Naive thymus-derived CD8-positive, alpha-beta T cell (primary cell): ENCODE measurements at places on chromosomes 7 and 10. TPM values are rescaled to one million over a fixed set of nuclear protein-coding genes. Genes with fewer than 3 reads are reported as not detected.

DNA sequence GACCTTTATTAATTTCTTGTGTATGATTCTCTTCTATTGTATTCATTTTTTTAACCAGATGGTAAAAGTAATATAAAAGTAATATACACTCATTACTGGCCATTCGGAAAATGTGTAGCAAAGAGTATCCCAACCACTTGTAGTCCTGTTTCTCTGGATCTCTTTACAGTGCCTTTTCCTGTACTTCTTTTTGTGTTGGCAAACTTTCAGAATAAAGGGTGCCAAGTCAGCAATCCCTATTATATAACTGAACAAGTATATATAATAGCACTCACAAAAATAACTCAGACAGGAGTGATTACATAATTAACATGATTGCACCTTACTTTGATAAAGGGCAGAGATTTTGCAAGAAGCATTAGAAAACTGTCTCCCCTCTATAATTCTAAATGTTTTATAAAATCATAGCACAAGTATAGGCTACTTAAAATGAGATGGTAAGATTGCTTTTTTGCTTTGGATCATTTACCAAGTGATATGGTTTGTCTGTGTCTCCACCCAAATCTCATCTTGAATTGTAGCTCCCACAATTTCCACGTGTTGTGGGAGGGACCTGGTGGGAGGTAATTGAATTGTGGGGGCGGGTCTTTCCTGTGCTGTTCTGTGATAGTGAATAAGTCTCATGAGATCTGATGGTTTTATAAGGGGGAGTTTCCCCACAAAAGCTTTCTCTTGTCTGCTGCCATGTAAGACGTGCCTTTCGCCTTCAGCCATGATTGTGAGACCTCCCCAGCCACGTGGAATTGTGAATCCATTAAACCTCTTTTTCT is 41.5 kb upstream of the EPC1 start:
- H3K36me3 ChIP-seq, result no peaks in the 10 kb centered on the region
- no peaks in the 10 kb centered on the region for H3K27me3 ChIP-seq
- no peak for DNase-seq
- no peak overlapping the region for H3K4me3 ChIP-seq
- no peak overlapping the region for H3K27ac ChIP-seq

Gene INSYN2A
- total RNA-seq, result not detected

Gene DGKI
- not detected for total RNA-seq

DNA sequence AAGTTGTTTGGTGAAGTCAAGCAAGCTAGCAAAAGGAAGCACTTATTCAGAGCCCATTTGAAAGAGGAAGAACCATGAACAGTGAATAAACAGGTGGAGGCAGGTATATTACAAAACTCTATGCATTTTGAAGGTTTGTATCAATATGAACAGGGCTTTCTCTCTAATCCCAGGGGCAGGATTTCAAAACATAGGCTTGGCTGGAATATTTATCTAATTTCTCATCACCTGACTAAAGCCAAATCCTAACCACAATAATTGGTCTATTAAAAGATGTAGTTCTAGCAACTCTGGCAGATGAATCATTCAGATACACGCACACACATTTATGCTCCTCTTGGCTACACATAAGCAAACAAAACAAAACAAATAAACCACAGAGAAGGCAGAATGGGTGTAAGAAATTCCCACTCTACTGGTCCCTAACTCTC is 554.4 kb downstream of the INHBA start:
- DNase-seq, result no peak
- no peaks in the 10 kb centered on the region for H3K27me3 ChIP-seq
- H3K36me3 ChIP-seq, result no peaks in the 10 kb centered on the region
- no peak overlapping the region for H3K27ac ChIP-seq
- H3K4me3 ChIP-seq, result no peak overlapping the region

Gene ASZ1
- not detected for total RNA-seq

Gene UCMA
- not detected for total RNA-seq

- no peak for DNase-seq
- peak overlapping the region; percentile 80 for H3K27ac ChIP-seq
- peaks cover 25% of the 10 kb centered on the region for H3K4me1 ChIP-seq
- H3K4me3 ChIP-seq, result peak overlapping the region; percentile 59
Measured at GRCh38 chr7:7816084-7816483, 97.7 kb upstream of the RPA3 start.

GRCh38 chr10:5719546-5719945 is 34.9 kb downstream of the TASOR2 start:
- H3K27ac ChIP-seq, result no peak overlapping the region
- peaks cover 12% of the 10 kb centered on the region for H3K4me1 ChIP-seq
- H3K36me3 ChIP-seq, result peaks cover 43% of the 10 kb centered on the region
- DNase-seq, result no peak

Gene H2BK1
- 2.5 TPM for total RNA-seq

- peaks cover 21% of the 10 kb centered on the region for H3K4me1 ChIP-seq
- DNase-seq, result no peak
- H3K36me3 ChIP-seq, result no peaks in the 10 kb centered on the region
- no peak overlapping the region for H3K27ac ChIP-seq
Measured at GRCh38 chr7:135236727-135237126, 3.1 kb downstream of the STRA8 start.

DNA sequence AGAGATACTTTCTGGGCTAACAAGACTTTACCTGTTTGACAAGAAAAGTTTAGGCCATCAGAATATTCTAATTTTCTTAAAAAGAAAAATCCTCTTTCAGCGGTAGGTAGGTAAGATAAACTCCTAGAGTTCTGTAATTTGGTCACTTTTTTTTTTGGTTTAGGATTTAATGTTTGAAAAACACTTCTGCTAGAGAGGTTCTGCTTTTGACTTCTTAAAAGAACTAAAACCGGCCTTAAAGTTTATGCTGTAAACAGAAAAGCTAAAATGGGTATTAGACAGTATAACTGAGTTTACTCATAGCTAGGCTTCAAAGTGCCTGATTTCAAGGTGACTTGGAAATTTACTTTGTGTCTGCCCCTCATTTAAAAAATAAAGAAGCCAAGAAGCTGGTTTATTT is 21.7 kb upstream of the KMT2E start:
- peaks cover 28% of the 10 kb centered on the region for H3K4me1 ChIP-seq

GRCh38 chr10:95445223-95445836 is 115.8 kb downstream of the SORBS1 start:
- DNase-seq, result no peak
- H3K27me3 ChIP-seq, result peaks cover 5% of the 10 kb centered on the region
- no peak overlapping the region for H3K27ac ChIP-seq
- H3K36me3 ChIP-seq, result no peaks in the 10 kb centered on the region
- peaks cover 8% of the 10 kb centered on the region for H3K4me1 ChIP-seq
- no peak overlapping the region for H3K4me3 ChIP-seq

Gene SEMA3A
- 0.30 TPM for total RNA-seq

Gene UNCX
- total RNA-seq, result not detected

DNA sequence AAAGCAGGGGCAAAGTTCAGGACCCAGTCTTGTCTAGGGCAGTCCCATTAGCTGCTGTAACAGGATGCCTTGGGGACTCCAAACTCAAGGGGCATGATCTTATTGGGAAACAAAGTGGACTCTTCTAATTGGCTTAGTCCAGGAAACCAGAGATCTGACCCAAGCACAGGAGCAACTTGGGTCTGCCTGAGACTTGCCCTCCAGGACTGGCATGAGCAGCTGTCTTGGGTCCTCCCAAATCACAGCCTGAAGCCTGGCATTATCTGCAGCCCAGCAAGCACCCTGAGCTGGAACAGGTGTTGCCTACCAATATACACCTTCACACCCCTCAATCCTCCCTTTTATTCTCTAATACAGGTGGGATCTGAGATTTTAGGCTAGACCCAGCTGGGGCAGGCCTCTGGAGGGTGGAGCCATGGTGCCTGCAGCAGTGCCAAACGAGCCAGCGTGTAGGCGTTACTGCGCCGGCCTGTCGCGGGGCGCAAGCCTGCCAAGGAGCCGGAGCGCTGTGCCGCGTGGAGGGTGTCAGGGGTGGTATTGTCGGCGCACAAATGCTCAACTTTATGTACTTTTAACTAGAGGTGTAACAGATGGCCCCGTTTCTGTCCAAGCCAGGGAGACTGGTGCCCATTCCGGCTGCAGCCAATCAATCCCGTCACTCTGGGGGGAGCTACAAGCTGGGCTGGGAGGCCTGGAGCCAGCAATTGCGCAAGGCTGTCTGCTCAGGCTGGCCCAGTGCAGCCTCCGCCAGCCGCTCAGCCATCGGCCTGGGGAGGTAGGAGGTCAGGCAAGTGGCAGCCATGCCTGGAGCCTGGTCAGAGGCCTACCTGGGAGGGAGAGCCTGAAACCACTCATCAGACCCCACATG is 12.8 kb upstream of the LBX1 start:
- peaks cover 85% of the 10 kb centered on the region for H3K27me3 ChIP-seq
- peaks cover 11% of the 10 kb centered on the region for H3K4me1 ChIP-seq
- H3K4me3 ChIP-seq, result no peak overlapping the region
- peaks cover under 1% of the 10 kb centered on the region for H3K36me3 ChIP-seq
- H3K27ac ChIP-seq, result no peak overlapping the region

GRCh38 chr7:71846160-71846559 is 566.0 kb downstream of the CALN1 start:
- no peaks in the 10 kb centered on the region for H3K4me1 ChIP-seq
- DNase-seq, result no peak
- H3K27me3 ChIP-seq, result no peaks in the 10 kb centered on the region
- H3K27ac ChIP-seq, result no peak overlapping the region
- H3K4me3 ChIP-seq, result no peak overlapping the region
- peaks cover 2% of the 10 kb centered on the region for H3K36me3 ChIP-seq

- no peak for DNase-seq
- peaks cover 6% of the 10 kb centered on the region for H3K4me1 ChIP-seq
- no peak overlapping the region for H3K27ac ChIP-seq
- no peak overlapping the region for H3K4me3 ChIP-seq
Measured at GRCh38 chr7:106377847-106378361, 93.1 kb upstream of the NAMPT start.

Gene FAM25C
- total RNA-seq, result not detected

GRCh38 chr10:100537475-100537874 is 1.7 kb downstream of the HIF1AN start:
- H3K27ac ChIP-seq, result no peak overlapping the region
- no peak for DNase-seq
- no peaks in the 10 kb centered on the region for H3K27me3 ChIP-seq
- H3K4me3 ChIP-seq, result no peak overlapping the region

Gene SYT15
- total RNA-seq, result 1.9 TPM

Gene PCDH15
- not detected for total RNA-seq

DNA sequence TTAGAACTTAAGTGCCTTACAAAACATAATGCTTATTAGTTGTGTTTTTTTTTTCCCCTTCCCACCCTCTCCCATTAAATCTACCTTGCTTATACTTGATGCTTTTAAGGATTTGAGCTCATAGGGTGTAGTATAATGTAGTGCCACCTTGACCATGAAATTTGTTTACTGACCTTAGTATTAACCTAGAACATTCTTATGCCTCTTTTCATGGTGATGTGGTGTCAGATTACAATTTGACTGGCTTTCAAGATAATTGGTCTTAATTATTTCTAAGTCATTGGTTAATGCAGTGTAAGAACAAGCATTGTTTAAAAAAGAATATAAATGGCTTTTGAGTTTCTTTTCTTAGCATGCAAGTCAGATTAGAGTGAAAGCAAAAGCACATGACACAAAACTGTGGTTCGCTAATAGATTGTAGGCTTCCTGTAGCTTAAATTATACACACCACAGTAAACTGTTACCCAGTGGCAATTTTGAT is 61.8 kb downstream of the ADD3 start:
- H3K27ac ChIP-seq, result peak overlapping the region; percentile 91
- H3K27me3 ChIP-seq, result no peaks in the 10 kb centered on the region
- no peak for DNase-seq
- peaks cover 3% of the 10 kb centered on the region for H3K36me3 ChIP-seq
- peaks cover 86% of the 10 kb centered on the region for H3K4me1 ChIP-seq

DNA sequence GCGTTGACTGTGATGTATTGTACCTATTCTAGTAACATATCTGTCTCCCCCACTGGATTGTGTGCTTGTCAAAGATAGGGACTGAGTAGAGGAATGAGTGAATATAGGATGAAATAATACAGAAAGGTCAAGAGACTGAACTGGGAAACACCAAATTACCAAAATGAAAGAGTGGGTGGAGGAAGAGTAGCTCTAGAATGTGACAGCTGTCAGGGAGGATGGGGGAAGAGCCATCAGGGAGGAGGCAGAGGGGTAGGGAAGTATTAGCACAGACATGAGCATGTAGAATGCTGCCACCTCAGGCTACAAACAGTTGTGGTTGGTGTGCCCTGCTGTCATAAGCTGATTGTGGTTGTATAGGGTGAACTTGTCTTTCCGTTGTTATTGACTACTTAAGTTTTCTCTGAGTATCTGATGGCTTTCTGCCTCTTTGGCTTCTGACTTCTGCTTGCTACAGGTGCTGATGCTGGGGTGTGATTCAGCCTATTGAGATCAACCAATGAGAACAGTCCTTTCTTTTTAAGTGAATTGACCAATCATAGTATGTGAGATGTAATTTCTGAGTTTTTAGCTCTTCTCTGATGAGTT is 5.6 kb downstream of the CCSER2 start:
- H3K27me3 ChIP-seq, result no peaks in the 10 kb centered on the region
- H3K4me3 ChIP-seq, result peak overlapping the region; percentile 58
- peaks cover 28% of the 10 kb centered on the region for H3K4me1 ChIP-seq
- H3K36me3 ChIP-seq, result no peaks in the 10 kb centered on the region
- H3K27ac ChIP-seq, result peak overlapping the region; percentile 96

DNA sequence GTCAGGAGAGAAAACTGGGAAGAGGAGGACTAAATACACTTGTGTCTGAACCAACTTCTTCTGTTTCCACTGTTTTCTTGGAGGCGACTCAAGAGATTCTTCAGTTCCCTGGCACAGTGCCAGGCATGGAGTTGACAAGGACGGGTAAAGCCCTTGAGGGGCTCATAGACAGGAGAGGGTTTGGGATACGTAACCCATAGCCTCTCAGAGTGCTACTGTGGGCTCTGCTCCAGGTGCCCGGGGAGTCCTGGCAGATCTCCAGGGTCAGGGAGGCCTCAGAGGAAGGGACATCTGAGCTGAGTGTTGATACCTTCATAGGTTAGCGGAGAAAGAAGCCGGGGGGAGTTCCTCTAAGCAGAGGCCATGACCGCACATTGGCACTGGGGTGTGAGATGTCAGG is 42.0 kb downstream of the GALNT17 start:
- H3K4me3 ChIP-seq, result no peak overlapping the region
- no peaks in the 10 kb centered on the region for H3K4me1 ChIP-seq
- no peak for DNase-seq
- no peaks in the 10 kb centered on the region for H3K36me3 ChIP-seq
- H3K27me3 ChIP-seq, result no peaks in the 10 kb centered on the region

DNA sequence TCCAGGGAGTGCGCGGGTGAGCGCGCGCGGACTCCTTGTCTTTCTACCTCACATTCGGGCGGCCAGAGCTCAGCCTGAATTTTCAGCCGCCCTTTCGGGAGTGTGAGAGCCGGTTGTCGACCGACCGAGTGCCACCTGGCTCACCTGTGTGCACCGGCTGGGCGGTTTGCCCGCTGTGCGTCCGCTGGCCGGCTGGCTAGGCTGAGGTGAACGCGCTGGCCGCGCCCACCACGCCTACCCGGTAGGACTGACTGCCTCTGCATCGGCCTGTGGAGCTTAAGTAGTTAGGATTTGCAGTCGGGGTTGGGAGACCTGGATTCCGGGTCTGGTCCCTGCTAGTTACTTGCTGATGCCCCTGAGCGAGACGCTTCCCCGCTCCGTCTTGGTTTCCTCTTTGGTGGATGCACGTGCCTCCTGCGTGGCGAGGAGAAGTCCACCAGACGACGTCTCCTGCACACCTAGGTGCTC is 553 bp downstream of the TSPAN15 start:
- peak overlapping the region; percentile 75 for H3K4me3 ChIP-seq
- peaks cover 18% of the 10 kb centered on the region for H3K4me1 ChIP-seq
- no peak for DNase-seq
- no peak overlapping the region for H3K27ac ChIP-seq
